NCI-H1930 (cell line): ENCODE measurements at places on chromosomes 1 and 21.
A peak's percentile ranks its signal among the peaks of the same experiment; 100 is the strongest.

- peak; percentile 4 for DNase-seq
Observed at GRCh38 chr21:41610042-41610839, 102.3 kb upstream of the TMPRSS2 start.

DNA sequence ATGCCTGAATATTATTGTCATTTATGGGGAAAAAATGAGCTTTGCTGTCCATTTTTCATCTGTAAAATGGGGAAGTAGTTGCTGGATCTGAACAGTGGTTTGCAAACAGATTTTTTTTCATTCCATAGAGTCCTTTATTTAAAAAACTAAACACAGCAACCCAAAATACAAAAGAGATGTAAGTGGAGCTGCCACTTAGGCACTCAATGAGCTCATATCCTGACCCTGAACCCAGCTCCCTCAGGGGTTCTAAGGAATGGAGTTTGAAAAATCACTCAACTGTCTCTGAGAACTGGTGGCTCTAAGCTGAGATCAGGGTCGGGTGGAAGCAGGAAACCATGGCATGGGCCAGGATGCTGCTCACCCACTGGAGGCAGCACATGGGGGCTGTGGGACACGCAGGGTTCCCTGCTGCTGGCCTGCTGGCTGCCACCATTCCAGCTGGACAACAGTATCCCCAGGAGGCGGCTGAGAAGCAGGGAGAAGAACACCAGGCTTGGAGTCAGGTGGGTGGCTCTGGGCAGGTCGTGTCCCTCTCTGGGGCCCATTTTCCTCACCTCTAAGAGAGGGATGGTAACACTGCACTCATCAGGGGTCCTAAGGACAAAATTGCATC lies 9.6 kb upstream of the ECE1 start:
- no peak for DNase-seq

GRCh38 chr21:14581902-14582457 lies 35.9 kb upstream of the SAMSN1 start:
- DNase-seq: no peak

DNA sequence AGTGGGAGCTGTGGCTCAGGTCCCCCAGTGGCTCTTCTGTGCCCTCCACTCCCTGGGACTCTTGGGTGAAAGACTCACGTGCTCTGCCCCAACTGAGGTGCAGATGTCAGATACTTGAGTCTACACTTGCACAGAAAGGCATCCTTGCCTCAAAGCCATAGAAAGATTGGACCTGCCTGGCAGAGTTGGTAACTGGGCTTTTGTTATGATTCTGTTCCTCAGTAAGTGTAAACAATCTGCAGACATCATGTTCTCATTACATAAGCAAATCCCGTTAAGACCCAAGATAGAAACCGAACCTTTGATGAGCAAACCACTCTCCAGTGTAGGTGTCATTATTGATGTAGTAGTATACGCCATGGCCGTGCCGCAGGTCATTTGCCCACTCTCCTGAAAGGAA lies 10.0 kb downstream of the RSPH1 start:
- no peak for DNase-seq

DNA sequence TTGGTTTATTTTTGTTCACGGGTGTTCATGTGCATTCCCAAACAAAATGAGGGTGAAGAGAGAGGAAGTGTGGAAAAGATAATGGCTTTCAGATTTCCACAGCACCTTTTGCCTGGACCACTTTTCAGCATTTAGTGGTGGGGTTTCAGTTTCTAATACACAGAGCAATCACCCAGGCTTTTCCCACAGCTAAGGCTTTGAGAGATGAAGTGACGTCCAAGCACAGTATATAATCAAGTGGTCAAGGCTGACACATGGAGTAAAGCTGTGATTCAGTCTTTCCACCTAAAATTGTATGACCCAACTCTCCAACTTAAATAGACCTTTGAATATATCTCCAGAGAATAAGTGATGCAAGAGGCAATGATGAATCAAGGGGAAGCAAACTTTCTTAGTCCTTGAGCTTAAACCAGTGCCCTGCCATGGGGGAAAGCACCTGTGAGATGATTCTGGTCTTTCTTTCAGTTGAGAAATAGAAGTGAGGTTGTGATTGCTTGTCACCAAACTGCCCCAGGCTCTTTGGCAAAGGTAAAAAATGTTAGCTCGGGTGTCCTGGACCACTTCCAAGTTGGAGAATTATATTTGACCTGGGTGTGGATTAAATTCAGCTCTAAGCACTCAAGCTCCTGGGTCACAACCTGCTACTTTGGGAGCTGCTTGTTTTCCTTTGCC lies 2.4 kb upstream of the PIK3R3 start:
- DNase-seq: no peak

DNA sequence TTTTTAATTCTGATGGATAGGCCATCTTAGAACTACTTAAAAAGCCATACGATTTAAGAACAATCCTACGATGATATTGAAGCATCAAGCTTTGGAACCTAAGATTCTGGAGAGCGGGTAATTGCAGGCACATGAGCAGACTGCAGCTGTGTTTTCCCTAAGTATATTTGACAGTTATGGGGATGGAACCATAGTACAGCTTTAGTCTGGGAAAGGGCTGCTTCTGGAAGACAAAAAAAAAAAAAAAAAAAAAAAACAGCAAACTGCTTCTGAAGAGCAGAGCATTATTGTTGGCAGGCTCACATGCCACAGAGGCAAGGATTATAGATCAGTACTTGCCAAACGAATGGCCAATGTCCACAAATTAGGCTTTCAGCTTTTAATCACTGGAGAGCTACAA lies 1618.7 kb downstream of the AMY1C start:
- peak; percentile 10 for DNase-seq

- DNase-seq: no peak
Observed at GRCh38 chr1:225694151-225694603, 41.3 kb upstream of the ENAH start.

- peak; percentile 8 for DNase-seq
Observed at GRCh38 chr1:54052431-54052933, 522 bp downstream of the TMEM59 start.

DNA sequence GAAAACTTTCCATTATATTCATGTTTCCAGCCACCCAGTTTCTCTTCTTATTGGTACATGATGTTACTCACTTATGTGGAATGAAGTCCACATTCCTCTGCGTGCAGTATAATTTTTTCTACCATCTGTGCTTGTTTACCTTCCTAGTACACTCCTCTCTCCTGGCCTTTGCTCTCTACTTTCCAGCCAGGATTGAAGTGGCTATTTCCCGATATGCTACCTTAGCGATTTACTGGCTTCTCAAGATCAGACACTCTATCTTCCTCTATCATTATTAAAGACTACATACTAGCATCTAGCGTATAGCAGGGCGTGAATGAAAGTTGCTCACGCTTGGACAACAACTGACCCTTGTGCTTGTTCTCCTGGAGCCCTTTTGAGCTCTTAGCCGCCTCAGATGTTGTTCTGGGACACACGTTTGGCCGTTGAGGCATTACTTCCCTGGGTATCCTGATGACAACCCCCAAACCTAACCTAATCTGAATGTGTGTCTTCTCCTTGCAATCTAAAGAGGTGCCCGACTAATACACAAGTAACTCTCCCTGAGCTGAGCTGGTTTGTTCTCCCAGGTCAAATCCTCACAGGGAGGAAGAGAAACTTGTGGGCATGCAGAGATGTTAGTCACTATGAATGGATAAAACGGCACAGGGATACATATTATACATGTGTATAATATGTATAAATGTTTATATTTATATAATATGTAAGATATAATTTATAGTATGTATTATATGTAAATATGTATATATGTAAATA lies 13.4 kb upstream of the MTARC2 start:
- DNase-seq: no peak
